Bronchial epithelial cell (primary cell): ENCODE measurements at places on chromosomes 5 and 9. TPM values are rescaled to one million over a fixed set of nuclear protein-coding genes. Genes with fewer than 3 reads are reported as not detected.

SLC34A1 gene
- not detected in 2 replicates for total RNA-seq

DNA sequence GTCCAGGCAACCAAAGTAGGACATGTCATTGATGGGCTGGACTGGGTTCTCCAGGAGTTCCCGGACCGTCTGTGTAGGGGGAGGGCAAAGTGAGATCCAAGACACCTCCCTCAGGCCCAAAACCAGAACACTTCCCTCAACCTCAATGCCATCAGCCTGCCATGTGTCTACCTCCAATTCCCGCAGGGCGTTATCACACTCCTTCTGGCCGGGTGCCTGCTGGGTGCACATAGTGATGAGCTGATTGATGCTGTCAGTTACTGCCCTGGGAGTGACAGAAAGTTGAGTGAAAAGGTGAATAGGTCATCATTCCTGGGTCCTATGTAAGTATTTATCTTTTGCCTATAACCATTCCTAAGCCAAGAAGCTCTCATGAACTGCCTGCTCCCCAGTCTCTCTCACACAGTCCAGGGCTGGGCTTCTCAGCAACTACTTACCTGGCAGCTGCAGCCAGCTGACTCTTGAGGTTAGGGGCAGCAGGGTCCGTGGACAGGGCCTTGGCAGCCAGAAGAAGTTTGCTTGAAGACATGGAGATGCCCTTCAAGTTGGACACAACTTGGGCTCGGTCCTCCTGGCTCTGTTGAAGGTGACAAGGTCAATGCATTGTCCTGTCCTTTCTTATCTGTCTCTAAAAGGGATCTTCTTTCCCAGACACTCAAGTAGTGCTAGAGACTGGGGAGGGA lies 21.0 kb downstream of the TLN1 start:
- DNase-seq = no peak

GRCh38 chr5:137573376-137573775 lies 74.2 kb upstream of the SPOCK1 start:
- no peak for DNase-seq

DNA sequence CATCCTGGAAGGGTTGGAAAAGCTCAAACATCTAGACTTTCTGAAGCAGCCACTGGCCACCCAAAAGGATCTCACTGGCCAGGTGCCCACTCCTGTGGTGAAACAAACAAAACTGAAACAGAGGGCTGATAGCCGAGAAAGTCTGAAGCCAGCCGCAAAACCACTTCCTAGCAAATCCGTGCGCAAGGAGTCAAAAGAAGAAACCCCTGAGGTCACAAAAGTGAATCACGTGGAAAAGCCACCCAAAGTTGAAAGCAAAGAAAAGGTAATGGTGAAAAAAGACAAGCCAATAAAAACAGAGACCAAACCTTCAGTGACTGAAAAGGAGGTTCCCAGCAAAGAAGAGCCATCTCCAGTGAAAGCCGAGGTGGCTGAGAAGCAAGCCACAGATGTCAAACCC lies 87.6 kb downstream of the MAP1B start:
- no peak for DNase-seq

GPR21 gene
- total RNA-seq = 1.3 and 1.8 TPM in 2 replicates

DNA sequence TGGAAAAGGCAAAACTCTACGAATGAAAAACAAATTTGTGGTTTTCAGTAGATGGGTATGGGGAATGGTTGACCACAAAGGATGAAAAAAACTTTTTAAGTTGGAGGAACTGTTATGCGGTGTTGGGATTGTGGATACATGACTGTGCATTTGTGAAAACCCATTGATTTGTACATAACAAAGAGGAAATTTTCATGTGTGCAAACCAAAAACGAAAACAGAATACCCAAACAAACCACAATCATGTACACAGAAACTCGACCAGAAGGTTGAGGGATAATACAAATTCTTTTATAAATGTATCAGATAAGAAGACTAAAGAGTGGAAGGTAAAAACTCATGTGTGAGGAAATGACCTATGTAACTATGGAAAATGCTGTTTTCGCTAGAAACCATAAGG lies 1012.4 kb downstream of the CDH18 start:
- no peak for DNase-seq

LRRC19 gene
- not detected in 2 replicates for total RNA-seq

DNA sequence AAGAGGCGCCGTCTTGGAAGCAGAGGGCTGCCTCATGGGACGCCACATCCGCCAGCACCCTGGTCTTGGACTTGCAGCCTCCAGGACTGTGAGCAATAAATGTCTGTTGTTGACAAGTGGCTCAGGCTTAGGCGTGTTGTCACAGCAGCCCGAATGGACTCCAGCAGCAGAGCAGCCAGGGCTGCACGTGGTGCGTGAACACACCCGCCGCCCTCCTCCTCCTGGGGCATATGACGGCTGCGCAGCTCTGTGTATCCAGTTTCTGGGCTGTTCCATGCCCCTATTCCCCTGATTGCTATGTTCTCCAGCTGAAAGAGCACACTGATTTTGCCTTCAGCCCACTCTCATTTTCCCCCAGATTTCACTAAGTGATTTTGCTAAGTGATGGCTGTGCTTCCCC lies 36.0 kb upstream of the CLPTM1L start:
- DNase-seq = no peak

DNA sequence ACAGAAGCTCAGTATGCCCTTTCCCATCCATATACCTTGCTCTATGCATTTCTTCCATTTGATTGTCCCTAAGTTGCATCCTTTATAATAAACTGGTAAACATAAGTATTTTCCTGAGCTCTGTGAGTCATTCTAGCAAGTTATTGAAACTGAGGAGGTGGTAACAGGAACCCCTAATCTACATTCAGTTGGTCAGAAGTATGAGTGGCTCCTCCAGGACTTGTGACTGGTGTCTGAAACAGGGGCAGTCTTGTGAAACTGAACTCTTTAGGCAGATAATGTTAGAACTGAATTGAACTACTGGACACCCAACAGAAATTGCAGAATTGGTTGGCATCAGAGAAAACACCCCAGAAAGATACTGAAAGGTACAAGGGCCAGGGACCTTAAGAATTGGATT lies 133.1 kb upstream of the POU5F2 start:
- no peak for DNase-seq

DNA sequence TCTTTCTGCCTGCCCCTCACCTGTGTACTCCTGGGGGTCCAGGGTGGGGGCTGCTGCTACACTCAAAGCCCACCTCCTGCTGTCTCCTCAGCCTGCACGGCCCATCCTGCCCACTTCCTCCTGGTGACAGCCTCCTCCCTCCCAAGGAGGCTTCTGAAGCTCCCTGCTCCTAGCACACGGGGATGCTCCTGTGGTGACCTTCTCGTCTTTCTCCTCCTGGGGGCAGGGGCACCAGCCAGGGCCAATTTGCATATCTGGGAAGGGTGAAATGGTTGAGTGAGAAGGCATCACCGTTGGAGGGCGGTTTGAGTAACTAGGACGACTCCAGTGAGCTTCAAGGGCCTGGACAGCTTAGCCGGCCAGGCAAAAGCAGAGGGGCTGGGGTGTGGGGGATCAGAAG lies 51.9 kb upstream of the COL5A1 start:
- DNase-seq = no peak

- no peak for DNase-seq
These were observed 524 bp downstream of the PRR7 start for GRCh38 chr5:177447066-177447610.

GRCh38 chr5:73433272-73433981 lies 15.2 kb downstream of the FOXD1 start:
- DNase-seq = no peak

GRCh38 chr9:97491216-97491999 lies 10.1 kb upstream of the TMOD1 start:
- DNase-seq = no peak

DNA sequence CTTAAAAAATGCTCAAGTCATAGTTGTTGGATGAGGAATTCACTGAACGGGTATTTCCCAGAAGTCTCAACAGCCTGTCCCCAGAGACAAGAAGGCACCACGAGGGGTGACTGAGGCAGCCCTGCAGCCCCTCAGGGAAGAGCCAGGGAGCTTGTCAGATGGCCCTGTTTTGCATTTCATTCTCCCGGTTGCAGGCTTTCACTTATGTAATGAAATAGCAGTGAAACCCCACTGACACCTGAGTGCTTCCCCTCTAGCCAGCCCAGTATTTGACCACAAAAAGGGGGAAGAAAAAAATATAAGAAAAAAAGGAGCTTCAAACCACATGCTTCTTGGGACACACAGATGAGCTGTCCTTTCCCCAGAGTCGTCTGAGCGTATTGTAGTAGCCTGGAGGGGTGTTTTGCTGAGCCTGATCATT lies 75.3 kb upstream of the IL12B start:
- DNase-seq = no peak

GRCh38 chr9:109017061-109017460 lies 3.8 kb upstream of the CTNNAL1 start:
- no peak for DNase-seq

DNA sequence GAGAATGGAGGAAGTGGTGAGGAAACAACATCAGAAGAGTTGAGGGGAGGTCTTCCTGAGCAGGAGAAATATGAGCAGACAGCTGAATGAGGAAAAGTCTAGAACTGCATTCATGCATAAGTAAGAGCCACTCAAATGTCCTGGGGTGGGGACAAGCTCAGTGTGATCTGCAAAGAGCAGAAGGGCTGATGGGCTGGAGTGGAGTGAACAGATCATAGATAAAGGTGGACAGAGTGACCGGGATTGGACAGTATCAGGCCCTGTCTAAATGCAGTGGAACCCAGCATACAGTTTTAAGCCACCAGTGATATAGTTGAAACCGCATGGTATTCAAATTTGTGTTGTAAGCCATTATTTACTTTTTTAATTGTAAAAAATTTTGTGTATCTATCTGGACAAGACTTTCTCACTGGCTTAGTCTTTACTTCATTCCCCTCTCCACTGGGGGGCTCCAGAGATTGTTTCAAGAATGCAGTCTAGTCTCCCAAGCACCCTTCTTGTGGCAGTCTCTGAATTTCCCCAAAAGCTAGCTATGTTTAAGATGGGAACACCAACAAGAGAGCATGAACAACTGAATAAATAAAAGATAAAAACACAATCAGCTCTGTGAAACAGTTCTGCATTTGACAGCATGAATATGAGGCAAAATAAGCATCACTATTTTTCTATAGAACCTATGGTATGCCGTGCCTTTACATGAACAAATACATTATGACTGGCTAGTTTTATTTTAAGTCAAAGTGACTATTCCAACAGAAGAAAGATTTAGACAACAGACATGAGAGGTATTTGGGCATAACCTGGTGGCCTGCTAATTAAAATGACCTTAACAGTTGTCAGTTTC lies 10.7 kb upstream of the STK32A start:
- DNase-seq = peak; percentile 51

EHMT1 gene
- 45.3 and 45.4 TPM in 2 replicates for total RNA-seq

DNA sequence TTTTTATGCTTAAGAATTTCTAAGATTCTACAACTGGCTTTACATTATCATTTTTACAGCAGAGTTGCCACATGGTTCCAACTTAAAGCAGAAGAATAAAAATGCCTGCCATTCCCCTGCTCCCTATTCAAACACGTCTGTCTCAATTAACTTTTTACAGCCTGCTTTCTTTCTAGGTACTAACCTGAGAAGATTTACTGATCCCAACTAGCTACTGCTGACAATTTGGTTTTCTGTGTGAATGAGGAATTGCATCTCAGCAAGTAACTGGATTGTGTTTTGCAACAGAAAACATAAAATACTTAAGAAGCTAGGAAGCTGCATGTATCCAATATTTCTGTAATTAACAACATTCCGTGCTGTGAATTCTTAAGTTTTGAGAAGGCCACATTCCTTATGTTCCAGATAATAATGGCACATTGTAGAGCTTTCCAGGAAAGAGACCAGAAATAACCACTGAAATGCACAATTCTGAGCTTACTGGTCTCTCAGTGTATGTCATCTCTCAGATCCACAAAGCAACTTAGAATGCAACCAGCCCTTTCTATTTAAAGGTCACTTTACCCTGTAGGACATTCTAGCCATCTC lies 306.8 kb upstream of the NMUR2 start:
- no peak for DNase-seq

OLFM1 gene
- 0.13 and 0.26 TPM in 2 replicates for total RNA-seq

RGS7BP gene
- not detected in 2 replicates for total RNA-seq

DNA sequence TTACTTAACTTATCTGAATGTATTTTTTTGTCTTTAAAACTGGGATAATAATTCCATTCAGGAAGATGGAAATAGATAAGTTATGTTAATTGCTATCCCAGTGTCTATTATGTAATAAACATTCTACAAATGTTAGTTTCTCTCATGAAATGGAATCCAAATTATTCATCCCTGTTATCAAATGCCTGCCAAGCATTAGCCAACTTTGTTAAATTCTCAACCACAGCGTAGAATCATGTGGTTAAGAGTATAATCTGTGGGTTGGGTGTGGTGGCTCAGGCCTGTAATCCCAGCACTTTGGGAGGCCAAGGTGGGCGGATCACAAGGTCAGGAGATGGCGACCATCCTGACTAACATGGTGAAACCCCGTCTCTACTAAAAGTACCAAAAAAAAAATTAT lies 912.9 kb upstream of the SEMA6A start:
- DNase-seq = no peak

DNA sequence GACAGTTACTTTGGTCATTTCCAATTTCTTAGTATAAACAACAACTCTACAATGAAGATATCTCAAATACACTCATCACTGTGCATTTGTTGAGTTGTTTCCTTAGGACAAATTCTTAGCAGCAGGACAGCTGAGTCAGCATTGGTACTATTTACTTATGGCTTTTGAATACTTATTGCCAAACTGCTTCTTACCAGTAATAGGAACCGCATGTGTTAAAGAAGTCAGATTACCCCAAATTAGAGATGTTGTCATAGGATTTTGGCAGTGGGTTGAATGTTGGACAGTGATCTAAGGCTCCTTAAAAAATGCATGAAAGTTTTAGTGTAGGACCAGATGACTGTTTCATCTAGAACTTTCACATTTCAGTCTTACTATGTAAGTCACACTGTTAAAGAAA lies 280.1 kb upstream of the DMRT1 start:
- DNase-seq = peak; percentile 73

GRCh38 chr5:132814503-132815294 lies 1.6 kb downstream of the SOWAHA start:
- no peak for DNase-seq

DNA sequence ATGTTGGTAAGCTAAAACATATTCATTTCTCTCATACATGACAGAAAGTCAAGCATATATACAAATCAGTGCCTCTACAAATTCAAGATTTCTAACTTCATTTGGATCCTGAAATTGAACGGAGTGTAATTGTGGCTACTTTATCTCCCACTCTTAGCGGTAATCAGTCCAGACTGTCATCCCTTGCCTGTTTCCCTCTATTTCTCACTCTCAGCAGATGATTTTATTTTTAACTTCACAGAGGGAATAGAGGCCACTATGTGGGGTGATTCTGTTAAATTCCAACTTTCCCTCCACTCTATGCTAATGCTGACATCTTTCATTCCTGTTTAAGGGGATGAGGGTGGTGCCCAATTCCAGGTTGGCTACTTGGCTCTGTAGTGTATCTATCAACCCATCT lies 153.8 kb upstream of the KCNN2 start:
- no peak for DNase-seq

DNA sequence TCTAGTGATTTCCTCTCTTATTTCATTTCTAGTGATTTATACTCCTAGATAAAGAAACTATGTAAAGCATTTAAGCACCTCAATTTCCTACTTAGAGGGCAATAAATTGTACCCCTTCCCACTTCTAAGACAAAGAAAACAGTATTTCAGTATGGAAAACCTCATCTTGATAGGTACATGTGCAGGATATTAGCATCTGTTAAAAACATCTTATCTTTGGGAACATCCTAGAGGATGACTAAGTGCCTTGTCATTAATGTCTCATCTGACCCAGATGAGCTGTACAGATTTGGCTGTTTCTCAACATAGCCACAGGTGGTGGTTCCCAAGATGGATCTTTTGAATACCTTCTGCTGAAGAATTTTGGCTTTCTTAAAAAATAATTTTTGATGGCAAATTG lies 5.7 kb downstream of the MEGF10 start:
- DNase-seq = peak; percentile 86
